ENCODE measurements at places on chromosomes 4 and X. TPM values are rescaled to one million over a fixed set of nuclear protein-coding genes. Genes with fewer than 3 reads are reported as not detected.

Gene SHOX
- not detected for total RNA-seq

Gene NCAPG
- total RNA-seq = 1.5 TPM

DNA sequence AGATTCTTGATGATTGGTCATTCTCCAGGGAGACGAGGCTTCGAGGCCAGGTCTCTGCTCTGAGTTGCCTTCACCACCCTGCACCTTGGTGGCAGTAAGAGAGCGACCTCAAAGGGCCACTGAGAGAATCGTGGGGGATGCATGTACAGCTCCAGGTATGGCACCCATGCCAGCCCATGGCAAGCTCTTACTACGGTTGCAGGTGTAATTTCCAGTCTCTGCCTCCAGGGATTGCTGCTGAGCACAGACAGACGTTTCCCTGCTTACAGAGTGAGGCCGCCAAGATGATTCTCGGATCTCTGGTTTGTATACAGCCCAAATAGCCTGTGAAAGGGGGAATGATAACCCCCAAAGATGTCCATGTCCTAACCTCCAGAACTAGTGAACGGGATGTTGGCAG lies 16.3 kb upstream of the DRD5 start:
- DNase-seq = peak; percentile 4

DNA sequence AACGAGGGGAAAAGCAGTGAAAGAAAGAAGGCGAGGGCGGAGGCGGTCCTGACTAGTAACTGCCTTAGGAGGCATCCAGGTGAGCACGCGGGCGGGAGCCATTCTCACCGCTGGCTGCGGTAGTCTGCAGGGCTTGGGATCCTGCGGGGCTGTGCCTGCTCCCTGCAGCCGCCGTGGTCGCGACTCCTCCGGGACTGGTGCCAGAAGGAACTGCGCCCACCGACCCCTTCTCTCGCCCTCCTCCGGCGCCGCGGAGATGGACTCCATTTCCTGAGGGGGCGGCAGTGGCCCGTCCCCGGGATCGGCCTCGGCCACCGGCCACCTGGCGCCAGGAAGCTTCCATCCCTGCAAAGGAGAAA lies 543 bp downstream of the NFXL1 start:
- DNase-seq = no peak

DNA sequence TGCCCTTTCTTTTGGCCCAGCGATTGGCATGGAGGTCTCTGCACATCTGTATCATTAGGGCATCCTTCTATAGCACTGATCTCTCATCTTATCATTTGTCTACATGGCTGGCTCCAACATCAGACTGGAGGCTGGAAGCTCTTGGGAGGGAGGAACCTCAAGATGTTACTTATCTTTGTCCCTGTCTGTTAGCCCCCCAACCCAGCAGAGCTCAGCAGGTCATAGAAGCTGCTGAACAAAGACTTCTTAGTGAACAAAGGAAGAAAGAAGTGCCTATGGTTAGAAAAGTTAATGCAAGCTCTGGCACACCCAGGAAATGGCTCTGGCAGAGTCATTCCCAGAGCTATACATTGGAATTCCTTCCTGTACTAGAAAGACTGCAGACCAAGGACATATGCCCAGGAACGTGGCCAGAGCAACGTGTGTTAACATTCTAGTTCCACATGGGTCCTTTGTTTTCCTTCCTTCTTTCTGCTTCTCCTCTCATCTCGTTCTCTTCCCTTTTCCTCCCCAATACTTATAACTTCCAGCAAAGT lies 74.0 kb downstream of the SEL1L3 start:
- no peak for DNase-seq

DNA sequence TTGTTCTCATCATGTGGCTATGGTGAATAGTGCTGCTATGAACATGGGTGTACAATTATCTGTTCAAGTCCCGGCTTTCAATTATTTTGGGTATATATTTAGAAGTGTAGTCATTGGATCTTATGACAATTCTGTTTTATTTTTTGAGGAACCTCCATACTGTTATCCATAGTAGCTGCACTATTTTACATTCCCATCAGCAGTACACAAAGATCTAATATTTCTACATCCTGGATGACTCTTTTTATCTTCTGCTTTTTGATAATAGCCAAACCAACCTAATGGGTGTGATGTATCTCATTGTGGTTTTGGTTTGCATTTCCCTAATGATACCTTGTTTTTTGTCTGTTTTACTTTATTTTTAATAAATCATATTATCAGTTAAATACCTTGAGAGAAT lies 12.9 kb upstream of the IL13RA1 start:
- DNase-seq = no peak

DNA sequence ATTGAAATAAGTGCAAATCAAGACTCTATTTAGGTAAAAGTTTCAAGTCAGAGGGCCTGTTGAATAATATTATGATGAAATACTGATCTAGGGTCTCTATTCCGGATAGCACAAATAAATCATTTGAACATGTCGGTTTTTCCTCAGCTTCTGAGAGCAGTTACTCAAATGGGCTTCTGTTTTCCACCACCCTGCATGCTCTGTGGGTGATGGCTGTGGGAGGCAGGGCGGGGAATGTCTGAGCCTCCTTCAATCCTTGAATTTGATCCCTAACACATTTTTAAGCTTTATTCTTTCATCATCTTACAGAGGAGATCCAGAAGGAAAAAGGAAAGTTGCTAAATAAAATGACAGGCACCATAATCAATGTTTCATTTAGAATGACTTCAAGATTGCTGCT lies 8.5 kb downstream of the UNC5C start:
- DNase-seq = no peak

GRCh38 chr4:87390551-87390890 lies 467 bp downstream of the HSD17B11 start:
- DNase-seq = peak; percentile 9

- no peak for DNase-seq
Observed at GRCh38 chrX:154855256-154855655, 20.8 kb upstream of the SMIM9 start.

DNA sequence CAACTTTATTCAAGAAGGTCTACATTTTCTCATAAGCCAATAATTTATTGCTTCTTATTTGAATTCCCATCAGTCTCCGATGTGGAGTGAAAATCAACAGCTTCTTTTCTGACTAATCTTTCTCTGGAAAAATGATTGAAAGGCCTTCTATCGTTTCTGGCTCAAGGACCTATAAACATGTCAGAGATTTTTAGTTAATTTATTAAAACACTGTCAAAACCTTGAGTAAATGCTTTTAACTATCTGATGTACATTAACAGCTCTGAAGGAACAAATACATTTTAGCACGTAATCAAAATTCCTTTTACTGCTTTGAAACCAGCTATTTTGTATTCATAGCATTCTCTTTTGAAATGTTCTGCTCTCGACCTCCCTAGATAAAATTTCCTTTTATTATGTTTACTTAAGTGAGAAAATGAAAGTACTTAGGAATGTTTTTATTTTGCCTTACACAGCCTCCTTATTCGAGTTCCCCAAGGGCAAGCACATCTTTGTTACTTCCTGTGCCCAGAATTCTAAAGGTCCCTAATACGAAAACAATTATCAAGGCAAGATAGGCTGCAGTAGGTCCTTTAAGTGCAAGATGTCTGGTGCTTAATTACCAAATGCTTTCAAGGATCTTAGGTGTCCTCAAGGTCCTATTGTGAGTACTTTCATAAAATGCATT lies 3.1 kb upstream of the ZFX start:
- peak; percentile 72 for DNase-seq

DNA sequence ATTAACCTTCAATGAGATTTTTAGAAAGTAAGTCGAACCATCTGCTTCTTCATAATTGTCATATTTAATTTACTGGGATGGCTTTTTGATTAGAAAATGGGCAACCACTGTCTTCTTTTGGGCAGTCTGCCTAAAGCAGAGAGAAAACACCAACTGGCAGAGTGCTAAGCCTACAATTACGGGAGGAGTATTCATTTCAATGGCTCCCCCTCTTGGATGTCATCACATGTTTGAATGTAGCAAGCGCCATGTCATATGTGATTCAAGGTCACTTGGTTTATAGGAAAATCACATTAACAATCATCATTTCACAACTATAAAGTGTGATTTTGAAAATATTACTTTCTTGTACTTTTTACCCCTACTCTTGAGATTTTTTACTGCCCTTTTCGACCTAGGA lies 261.9 kb downstream of the FRMPD4 start:
- no peak for DNase-seq

DNA sequence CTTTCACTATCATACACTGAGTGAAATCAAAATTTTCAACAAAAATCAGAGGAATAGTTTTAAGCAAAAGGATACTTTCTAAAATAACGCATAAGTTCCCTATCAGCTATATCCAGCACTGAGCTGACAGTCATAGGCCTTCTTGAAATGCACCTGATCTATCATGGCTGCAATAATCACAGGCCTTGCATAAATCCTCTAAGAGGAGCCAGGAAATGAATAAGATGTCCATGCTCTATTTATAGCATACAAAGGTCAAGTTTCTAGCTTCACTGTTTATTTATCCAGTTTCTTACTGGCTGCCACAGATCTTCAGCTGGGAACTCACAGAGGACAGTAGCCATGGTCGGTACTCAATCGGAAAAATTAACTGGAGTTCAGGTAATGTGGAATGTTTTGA lies 235.9 kb upstream of the DMD start:
- no peak for DNase-seq

Measured in renal cortical epithelial cell (primary cell).